ENCODE measurements at places on chromosomes 7 and 10.
A peak's percentile ranks its signal among the peaks of the same experiment; 100 is the strongest.

- DNase-seq, result peak; percentile 19
Observed at GRCh38 chr10:70494536-70494935, 16.0 kb downstream of the PALD1 start.

DNA sequence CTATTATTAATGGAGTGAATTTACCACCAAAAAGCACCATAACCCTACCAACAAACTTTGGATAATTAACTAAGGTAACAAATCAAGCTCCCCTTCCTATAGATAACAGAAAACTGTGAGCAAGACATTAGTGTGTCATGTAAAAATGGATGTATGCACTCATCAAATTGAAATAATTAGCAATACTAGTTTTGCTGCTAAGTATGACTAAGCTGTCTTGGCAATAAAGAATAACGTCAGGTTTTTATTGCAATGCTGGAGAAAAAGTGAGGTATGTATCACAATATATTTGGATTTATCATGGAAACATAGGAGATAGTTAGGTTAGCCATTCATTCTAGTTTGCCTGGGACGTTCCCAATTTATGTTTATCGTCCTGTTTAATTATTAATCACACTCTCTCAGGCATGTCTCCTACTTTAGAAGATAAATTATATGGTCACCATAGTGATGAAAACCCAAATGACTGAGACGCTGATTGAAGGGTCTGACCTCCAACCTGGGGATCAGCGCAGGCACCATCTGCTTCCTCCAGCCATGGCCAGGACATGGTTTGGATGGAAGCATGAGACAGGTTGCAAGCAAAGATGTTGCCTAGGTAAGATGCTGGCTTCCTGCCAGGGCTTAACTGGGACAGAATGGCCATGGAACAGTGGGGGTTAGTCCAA, 125.6 kb downstream of the FANK1 start:
- DNase-seq, result no peak

- no peak for DNase-seq
Observed at GRCh38 chr10:29479981-29480954, 154.5 kb downstream of the SVIL start.

- DNase-seq, result no peak
Observed at GRCh38 chr7:36653008-36653662, 71.2 kb downstream of the AOAH start.

DNA sequence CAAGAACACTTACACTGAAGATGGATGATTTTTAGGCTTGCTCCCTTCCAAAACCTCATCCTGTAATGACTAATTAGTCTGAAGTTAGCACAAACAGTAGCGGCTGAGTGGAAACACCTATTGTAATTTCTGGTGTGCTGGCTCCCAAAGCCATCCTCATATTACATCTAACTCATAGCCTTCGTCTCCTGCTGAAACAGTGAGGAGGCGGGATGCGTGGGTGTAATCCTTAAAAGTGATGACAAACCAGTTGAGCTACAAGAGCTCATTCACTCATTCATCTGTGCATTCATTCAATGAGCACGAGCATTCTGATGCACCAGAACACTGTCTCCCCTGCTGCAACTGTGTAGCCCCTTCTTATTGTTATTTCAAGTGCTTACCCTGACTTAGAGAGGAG, 235.3 kb downstream of the CALN1 start:
- no peak for DNase-seq

DNA sequence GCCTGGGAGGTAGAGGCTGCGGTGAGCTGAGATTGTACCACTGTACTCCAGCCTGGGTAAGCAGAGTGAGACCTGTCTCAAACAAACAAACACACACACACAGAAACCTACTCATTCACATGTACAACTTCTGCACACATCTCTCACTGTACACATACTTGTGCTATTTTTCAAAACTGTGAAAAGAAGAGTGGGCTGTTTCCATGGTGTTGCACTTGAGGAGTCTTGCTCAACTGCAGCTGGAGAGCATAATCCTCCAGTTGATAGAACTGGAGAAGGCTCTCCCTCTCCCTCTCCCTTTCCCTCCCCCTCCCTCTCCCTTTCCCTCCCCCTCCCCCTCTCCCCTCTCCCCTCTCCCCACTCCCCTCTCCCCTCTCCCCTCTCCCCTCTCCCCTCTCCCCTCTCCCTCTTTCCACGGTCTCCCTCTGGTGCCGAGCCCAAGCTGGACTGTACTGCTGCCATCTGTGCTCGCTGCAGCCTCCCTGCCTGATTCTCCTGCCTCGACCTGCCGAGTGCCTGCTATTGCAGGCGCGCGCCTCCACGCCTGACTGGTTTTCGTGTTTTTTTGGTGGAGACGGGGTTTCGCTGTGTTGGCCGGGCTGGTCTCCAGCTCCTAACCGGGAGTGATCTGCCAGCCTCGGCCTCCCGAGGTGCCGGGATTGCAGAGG, 43.7 kb upstream of the DLD start:
- no peak for DNase-seq

DNA sequence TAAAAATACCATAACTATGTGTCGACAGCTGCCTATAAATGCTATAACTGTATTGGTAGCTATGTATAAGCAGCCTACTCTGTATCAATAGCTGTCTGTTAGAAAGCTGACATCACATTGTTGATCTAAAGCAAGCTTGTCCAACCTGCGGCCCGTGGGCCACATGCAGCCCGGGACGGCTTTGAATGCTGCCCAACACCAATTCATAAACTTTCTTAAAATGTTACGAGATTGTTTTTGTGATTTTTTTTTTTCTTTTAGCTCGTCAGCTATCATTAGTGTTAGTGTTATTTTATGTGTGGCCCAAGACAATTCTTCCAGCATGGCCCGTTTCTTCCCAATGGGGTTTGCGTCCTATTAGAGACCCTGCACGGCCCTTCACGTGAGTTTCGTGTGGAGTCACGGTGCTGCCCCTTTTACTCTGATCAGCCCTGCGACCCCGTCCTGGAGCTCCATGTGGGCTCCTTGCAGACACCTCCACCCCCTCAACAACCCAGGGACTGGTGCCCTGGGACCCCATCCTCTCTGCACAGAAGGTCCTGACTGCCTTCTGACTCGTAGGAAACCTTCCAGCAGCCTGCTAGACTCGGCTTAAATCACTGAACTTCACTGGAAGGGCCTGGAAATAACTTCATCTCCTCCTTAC, 4.5 kb upstream of the PRKAR1B start:
- no peak for DNase-seq

GRCh38 chr7:35468606-35469005, 214.7 kb upstream of the TBX20 start:
- no peak for DNase-seq

- peak; percentile 9 for DNase-seq
Observed at GRCh38 chr7:77757589-77757988, 40.6 kb downstream of the TMEM60 start.

GRCh38 chr7:151398446-151399304, 11.2 kb downstream of the WDR86 start:
- no peak for DNase-seq

- no peak for DNase-seq
Observed at GRCh38 chr7:99146979-99147378, 3.1 kb upstream of the SMURF1 start.

GRCh38 chr7:123498601-123499000, 35.8 kb downstream of the IQUB start:
- no peak for DNase-seq

DNA sequence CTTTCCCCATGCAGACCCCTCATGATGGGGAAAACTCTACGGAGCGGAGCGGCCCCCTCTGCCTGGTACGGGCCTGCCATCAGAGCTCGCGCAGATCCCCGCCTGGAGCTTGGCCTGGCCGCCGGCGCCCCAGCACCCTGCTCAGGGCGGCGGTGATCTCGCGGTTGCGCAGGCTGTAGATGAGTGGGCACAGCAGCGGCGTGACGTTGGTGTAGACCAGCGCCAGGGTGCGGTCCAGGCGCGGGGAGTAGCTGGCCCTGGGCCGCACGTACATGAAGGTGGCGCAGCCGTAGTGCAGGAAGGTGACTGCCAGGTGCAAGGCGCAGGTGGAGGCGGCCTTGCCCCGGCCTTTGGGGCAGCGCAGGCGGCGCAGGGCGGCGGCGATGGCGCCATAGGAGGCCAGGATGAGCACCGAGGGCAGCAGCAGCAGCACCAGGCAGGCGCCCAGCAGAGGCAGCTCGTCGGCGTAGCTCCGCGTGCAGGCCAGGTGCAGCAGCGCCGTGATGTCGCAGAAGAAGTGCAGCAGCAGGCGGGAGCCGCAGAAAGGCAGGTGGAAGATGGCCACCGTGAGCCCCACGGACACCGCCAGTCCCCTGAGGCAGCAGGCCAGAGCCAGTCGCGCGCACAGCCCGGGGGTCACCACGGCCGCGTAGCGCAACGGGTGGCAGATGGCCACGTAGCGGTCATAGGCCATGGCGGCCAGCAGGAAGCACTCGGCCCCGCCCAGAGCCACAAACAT, 33.4 kb downstream of the TAS2R41 start:
- DNase-seq, result no peak

- DNase-seq, result no peak
Observed at GRCh38 chr7:137935884-137936508, 65.9 kb downstream of the CREB3L2 start.

DNA sequence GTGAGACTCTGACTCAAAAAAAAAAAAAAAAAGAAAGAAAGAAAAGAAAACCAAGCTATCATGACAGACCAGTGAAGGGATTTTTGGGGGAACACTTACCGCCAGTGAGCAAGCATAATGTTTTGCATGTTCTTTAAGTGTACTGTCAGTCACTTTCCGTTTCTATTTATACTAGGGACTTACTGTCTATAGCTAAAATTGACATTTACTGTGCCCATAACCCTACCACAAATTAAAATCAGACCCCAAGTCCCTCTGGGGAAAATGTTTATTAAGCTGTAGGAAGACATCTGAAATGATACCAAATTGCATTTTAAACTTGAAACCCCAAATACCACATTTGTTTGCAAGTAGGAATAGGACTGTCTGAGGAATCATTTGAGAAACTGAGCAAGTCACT, 252.8 kb downstream of the TRIL start:
- DNase-seq, result no peak

DNA sequence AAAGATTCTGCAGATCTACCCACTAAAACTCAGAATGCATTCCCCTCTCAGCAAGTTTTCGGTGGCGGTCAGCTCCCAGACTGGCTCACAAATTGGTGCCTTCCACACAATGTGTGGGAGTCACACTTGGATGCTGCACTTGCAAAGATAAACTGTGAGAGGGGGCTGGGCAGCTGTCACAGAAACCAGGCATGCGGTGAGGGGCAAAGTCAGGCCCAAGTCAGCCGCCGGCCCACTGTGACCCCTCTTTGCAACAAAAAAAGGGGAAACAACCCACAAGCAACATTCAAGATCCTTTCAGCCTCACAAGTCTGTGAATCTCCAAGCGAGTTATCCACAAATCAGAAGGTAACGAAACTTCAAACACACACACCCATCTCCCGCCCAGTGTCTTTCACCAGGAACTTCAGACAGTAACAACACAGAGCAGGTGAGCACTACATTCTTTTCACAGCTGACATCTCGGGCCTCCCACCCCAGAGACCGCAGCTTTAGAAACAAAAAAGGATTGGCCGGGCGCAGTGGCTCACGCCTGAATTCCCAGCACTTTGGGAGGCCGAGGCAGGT, 32.0 kb downstream of the SNX8 start:
- DNase-seq, result no peak

DNA sequence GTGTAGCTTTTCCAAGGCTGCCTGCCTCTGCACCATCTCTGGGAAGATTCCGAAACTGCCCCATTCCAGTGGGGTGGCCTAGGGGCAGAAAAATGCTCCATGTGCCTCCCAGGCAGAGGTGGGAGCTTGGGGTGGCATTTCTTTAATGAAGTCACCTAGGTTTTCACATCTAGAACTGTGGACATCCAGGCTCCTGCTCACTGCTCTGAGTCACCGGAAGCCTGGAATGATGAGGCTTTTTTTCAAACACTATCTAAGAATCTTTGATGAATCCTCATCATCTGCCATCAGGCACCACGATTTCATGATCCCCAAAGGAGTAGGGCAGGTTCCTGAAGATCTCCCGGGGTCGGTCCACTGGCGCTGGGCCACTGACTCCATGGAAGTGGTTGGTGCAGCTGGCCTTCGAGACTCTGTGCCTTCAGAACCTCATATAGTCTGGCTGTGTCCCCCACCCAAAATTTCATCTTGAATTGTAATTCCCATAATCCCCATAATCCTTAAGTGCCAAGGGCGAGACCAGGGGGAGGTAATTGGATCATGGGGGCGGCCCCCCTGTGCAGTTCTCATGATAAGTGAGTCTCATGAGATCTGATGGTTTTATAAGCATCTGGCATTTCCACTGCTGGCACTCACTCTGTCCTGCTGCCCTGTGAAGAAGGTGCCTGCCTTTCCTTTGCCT, 37.1 kb downstream of the MTURN start:
- no peak for DNase-seq

Measured in stimulated activated CD4-positive, alpha-beta T cell treated with anti-CD3 and anti-CD28 coated beads, Interleukin-4, amount 100 ng/mL, for 24 hours (primary cell).